ENCODE measurements at places on chromosomes 3 and 15.

DNA sequence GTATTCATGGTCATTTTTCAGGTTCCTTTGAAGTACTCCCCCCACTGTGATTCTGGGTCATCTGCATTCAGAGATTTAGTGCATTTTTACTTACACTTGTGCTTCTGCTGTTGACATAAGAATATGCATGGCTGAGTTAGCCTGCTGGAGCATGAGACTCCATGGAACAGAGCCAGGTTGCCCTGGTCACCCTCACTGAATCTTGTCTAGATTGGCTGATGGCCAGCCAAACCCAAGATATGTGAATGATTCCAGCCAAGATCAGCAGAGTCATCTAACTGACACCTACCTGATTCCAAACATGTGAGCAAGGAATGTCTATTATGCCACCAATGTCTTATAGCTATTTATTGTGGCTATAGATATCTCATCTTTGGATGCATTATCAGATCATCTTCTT, 25.1 kb downstream of the DTWD1 start:
- DNase-seq: no peak

DNA sequence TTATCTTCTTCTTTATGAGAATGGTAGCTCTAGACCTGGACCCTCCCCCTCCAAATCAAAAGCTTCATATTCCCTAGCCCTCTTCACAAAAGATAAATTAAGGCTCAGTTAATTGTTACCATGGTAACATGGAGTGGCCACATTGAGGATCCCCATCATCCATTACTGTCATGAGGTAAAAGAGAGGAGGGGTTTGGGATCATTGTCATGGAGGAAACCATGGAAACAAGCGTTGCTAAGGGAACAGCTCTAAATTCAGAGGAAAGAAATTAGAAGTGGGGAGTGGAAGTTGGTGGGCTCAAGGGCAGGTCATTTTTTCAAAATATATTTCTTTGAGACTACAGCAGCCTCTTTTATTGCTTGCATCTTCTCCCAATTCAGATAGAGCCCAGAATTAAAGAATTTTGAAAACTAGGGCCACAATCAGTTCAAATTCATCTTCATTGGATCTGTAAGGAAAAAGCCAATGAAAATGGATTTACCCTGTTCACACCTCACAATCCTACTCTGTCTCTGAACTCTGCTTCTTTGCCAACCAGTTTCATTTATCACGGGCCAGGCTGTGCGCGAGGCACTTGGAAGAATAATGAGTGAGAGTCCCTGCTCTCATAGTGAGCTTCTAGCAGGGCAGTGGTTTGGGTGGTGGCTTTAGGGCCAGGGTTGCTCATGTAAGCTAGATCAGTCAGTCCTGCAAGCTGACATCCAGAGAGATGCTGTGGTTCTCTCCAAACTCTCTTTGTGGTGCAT, 11.6 kb upstream of the AEN start:
- DNase-seq: no peak

GRCh38 chr15:48292458-48292857, 38.8 kb upstream of the DUT start:
- no peak for DNase-seq

- DNase-seq: no peak
Measured at GRCh38 chr15:56923174-56923591, 4.7 kb downstream of the TCF12 start.

DNA sequence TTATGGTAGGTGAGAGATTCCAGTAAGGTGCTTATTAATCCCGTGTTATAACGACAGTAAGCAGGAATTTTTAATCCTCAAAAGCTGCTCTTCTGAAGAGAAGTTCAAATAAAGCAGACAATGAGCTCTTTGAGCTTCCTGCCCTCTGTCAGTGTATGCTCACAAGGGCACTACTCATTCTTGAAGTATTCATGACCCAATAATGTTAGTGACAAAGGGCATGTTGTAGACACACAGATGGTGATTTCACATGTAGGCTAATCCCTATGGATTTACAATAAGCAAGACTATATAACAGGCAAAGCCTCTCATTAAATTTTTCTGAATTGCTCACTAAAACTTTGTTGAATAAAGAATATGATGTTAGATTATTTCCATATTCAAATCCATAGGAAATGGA, 578.6 kb downstream of the RSL24D1 start:
- no peak for DNase-seq

- DNase-seq: peak; percentile 11
Measured at GRCh38 chr3:49406571-49407565, 4.9 kb downstream of the RHOA start.

DNA sequence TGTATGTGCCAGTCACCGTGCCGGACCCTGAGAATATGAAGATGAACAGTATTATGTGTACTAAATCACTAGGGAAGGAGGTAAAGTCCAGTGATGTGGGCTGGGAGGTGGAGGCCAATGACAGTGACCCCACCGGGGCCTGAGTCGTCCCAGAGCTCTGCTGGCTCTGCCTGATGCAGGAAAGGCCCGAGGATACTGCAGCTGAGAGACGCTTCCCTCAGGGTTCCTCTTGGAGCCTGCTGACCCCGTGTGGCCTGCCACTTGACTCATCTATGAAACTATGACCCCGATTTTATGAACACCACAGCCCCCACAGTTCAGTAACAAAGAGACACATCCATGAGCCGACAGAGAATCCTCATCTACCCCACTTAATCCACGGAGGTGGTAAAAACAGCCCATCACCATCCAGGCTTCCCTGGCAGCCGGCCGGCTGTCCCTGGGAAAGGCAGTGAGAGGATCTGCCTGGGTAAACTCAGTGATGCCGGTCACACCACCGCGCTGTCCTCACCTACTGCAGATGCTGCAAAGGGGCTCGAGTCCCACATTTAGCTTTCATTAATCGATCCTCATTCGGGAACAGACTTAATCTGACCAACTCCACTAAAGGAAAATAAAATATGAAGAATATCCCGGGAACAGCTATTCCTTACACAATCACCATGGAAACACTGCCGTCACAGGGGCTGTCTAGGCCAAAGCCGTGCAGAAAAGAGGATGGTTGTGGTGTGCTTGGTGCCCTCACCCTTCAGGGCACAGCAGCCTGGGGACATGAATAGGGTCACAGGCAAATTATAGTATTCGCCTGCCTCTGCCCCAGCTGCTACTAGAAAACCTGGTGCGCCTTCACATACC, 82.9 kb downstream of the ARRDC4 start:
- DNase-seq: no peak

- no peak for DNase-seq
Measured at GRCh38 chr15:66922608-66923007, 142.8 kb upstream of the SMAD3 start.

GRCh38 chr3:194841515-194841841, 155.8 kb downstream of the FAM43A start:
- no peak for DNase-seq

DNA sequence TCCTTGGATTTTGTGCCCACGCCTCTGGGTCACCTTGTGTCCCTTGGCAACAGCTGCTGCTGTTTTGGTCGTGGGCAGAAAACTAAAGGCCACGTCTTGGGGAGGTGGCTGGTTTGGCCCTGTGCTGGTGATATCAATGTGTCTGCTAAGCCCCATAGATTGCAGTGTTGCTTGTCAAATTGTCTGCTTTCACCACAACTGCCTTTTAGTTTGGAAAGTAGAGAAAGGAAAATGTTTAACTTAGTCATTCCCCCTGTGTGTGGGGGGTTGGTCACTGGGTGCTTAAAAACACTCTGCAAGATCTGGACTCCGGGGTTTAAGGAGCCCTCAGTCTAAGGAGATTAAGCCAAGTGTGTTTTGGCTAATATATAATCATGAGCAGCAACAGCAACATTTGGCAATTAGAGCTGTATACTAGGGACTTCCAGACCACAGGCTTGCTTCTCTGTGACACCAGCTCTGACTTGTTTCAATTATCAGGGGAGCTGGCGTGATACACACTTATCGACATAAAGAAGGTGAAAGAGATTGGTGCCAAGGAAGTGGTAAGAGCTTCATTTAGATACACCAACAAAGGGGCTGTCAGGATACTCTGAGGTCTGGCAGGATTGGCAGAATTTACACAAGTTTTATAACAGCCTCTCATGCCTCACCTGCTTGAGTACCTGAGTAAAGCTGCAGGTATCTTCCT, 3.5 kb downstream of the SMAD3 start:
- no peak for DNase-seq

DNA sequence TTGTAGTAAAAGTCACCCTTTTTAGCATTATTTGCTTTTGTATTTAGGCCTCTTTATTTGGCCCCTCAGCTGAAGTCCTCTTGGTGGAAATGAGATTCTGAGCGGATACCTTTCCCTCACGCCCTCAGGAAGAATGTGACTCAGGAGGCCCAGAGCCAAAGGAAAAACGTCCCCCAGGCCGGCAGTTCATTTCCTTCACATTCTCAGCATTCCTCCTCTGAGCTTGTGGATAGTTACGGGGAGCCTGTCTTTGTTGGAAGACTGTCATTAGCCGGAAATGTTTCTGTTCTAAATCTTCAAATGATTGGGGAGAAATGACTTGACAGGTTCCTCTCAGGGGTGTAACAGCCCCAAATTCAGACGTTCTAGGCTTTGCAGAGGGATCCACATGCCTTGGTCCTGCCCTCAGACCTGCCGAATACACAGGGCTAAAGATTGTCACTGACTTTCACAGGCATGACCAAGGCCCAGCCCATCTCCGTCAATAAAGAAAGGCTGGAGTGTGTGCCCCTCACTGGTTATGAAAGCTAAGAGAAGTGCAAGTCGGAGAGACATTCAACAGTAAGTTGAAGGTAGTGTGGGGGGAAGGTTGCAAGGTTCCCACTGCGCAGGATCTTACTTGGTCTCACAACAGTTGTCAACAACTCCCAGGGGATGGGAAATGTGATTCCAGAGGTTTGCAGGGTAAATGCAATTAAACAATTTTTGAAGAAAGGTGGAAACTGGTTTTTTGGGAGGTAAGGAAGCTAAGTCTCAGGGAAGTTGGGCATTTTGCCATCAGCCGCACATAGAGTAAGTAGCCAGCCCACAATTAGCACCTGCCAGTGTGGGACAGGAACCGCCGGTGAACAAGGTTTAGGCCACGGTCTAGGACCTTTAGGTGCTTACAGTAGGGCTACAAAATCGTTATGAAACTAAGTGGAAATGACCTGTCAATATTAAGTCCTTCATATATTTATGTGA, 39.7 kb upstream of the MYZAP start:
- DNase-seq: no peak

GRCh38 chr3:4930501-4930900, 48.7 kb upstream of the BHLHE40 start:
- DNase-seq: no peak

DNA sequence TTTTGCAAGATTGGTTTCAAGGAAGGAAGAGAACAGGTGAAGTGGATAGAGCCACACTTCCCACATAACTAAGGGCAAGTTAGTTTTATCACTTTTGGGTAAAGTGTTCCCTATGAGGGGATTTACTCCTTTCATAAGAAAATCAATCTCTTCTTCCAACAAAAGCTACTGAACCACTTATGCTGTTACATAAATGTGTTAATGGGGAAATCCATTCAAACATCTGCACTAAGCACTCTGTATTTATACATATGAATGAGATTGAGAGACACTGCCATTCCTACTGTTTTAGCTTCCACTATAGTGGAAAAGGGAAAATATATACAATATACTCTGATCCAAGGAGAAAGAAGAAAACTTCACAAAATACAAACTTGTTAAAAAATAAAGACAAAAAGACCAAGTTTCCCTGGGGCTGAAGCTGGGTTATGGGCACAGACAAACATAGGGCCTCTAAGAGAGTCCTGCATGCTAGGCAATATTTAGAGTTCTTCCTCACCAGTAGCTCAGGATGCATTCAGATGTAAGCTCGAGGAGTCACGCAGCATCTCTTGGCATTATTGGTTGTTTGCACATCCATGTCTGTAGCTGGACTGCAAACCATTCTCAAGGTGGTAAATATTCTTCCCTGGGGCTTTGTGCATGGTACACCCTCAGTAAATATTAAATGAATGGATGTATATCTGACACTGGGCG, 454.2 kb downstream of the FGF12 start:
- DNase-seq: no peak

- no peak for DNase-seq
Measured at GRCh38 chr15:50232791-50233190, 32.7 kb downstream of the HDC start.

GRCh38 chr15:53833134-53833624, 73.7 kb upstream of the WDR72 start:
- DNase-seq: no peak

GRCh38 chr3:39136533-39137434, 16.6 kb downstream of the CSRNP1 start:
- DNase-seq: no peak

- no peak for DNase-seq
Measured at GRCh38 chr3:190746986-190747385, 115.5 kb downstream of the GMNC start.

DNA sequence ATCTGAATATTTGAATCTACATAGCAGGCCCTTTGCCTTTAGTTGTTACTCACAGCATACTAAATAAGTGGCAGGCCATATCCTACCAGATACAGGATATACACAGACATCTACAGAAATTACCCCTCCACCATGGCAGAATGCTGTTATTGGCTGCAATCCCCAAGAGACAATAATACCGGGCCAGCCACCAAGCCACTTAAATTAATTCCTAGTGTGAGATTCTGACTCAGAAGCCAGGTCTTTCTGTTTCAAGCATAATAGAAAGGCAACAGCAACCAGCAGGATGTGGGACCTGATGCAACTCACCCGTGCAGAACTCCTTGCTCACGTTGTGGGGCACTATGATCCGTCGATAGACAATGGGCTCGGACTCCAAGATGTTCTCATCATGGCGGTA, 39.8 kb downstream of the CLK3 start:
- DNase-seq: no peak

GRCh38 chr3:18201315-18201714, 223.8 kb downstream of the SATB1 start:
- DNase-seq: no peak

- no peak for DNase-seq
Measured at GRCh38 chr3:114380233-114380651, 86.4 kb downstream of the TIGIT start.

- DNase-seq: no peak
Measured at GRCh38 chr15:92638709-92639365, 16.7 kb downstream of the FAM174B start.

- DNase-seq: no peak
Measured at GRCh38 chr15:71364117-71364584, 248.9 kb downstream of the THSD4 start.

DNA sequence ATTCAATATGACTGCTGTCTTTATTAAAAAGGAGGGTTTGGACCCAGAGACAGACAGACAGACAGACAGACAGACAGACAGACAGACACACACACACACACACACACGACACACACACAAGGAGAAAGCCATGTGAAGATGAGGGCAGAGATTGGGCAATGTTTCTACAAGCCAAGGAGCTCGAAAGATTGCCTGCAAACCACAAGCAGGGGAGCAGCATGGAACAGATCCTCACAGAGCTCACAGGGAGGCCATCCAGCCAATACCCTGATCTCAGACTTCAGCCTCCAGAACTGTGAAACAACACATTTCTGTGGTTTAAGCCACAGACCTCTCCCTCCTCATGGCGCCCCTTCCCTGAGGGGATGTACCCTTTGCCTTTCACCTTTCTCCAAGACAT, 35.8 kb upstream of the ABHD2 start:
- peak; percentile 28 for DNase-seq
